ENCODE measurements at places on chromosomes 4 and X. TPM values are rescaled to one million over a fixed set of nuclear protein-coding genes. Genes with fewer than 3 reads are reported as not detected.

DNA sequence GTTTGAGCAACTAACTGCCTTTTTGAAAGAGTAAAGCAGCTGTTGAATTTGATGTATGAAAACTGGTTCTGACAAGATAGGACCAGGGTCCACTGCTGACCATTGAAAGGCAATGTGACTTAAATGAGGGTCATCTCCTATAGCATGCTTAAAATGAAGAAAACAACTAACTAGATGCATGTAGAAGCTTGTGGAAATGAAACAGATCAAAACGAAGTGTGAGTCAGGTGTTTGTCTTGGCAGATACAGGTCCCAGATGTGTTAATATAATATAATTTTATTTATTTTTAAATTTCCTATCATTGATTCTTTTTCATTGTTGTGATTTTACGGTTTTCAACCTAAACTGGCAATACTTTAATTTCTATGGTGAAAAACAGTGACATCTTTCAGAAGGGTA, 83.6 kb downstream of the ATOH1 start:
- no peak for DNase-seq

DNA sequence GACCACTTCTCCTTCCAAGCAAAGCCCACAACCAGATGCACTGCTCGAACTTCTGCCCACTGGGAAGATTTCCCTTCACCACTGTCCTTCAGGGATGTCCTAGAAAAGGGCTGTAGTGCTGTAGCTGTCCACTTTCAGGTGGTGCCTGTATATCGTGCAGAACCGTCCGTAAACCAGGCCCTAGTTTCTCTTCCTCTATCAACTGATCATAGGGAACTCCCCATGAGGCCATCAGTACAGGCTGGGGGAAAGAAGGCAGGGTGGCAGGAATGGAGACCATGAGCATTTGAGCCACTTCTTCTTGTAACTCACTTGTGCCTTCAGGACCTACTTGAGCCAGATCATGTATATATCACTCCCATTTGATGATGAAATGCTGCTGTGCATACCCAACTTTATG, 57.3 kb upstream of the FAM9B start:
- DNase-seq, result no peak

The ATP8A1 gene
- 0.69 TPM for total RNA-seq

The PABPC1L2B gene
- not detected for total RNA-seq

DNA sequence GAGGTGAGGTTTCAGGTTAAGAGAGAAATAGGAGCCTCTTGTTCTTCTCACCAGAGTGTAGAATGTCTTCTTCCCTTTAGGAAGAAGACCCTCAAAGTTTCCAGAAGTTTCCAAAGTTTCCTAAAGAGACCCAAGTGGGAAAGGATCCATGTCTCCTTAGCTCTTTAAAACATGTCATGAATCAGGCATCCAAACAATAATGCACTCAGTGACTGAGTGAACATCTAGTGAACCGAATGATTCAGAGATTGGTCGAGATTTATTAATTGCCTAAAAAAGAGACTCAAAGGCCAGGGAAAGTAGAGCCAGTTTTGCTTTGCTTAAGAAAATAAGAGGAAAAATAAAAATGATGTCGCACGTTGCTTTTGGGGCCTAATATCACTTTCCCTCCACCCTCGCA, 29.4 kb downstream of the FGF5 start:
- DNase-seq, result no peak

The CENPVL1 gene
- not detected for total RNA-seq
